ENCODE measurements at places on chromosomes 6 and 20.

DNA sequence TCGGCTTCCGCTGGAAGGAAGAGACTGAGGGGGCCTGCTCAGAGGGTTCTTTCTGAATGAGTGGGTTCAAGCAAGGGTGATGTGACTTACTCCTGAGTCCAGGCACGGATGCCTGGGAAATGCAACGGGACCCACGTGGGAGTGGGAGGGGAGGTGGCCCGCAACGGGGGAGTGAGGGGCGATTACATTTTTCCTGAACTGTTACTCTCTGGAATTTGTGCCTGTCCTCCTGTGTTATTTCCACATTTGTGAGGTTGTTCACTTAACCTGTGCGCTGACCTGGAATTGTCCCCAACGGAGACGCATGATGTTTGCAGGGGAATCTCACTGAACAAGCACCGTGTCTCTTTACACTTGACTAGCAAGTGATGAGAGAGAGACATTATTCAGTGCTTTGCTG lies 209.4 kb downstream of the CDH4 start:
- H3K27me3 ChIP-seq = no peaks in the 10 kb centered on the region
- H3K27ac ChIP-seq = no peak overlapping the region
- peaks cover 19% of the 10 kb centered on the region for H3K36me3 ChIP-seq

- H3K27me3 ChIP-seq = no peaks in the 10 kb centered on the region
- peaks cover 2% of the 10 kb centered on the region for H3K36me3 ChIP-seq
- no peak overlapping the region for H3K27ac ChIP-seq
- DNase-seq = no peak
Measured at GRCh38 chr6:52041134-52041533, 46.3 kb downstream of the PKHD1 start.

- no peaks in the 10 kb centered on the region for H3K36me3 ChIP-seq
- no peak overlapping the region for H3K27ac ChIP-seq
- H3K4me1 ChIP-seq = peaks cover 3% of the 10 kb centered on the region
- no peak for DNase-seq
- no peaks in the 10 kb centered on the region for H3K27me3 ChIP-seq
- H3K4me3 ChIP-seq = no peak overlapping the region
Measured at GRCh38 chr20:11337361-11338130, 580.1 kb upstream of the BTBD3 start.

DNA sequence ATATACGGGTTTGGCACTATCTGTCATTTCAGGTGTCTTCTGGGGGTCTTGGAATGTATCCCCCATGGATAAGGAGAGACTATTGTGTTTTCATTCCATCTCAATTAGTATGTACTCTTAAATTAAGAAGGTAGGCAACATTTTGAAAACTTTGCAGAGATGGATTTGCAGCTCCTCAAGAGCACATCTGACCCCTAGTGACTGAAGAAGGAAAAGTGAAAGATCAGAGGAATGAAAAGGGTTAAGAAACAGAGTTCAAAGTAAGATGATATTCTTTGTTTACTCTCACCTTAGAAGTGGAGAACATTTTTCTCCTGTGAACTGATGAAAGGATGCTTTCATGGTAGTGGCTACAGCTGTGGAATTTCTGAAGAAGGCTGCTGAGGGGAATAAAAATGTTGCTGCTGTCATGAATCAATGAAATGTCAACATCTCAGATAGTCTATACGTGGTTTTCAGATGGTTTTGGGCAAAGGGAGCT lies 41.5 kb downstream of the SH3BGRL2 start:
- H3K4me3 ChIP-seq = no peak overlapping the region
- peaks cover 5% of the 10 kb centered on the region for H3K36me3 ChIP-seq
- no peaks in the 10 kb centered on the region for H3K4me1 ChIP-seq
- no peaks in the 10 kb centered on the region for H3K27me3 ChIP-seq
- DNase-seq = no peak

- no peak for DNase-seq
- H3K4me1 ChIP-seq = peaks cover 10% of the 10 kb centered on the region
- no peak overlapping the region for H3K4me3 ChIP-seq
- H3K27me3 ChIP-seq = no peaks in the 10 kb centered on the region
Measured at GRCh38 chr6:56525974-56526789, 116.5 kb downstream of the DST start.

GRCh38 chr6:65126667-65127066 lies 580.4 kb downstream of the EYS start:
- no peak for DNase-seq
- H3K4me3 ChIP-seq = no peak overlapping the region
- H3K27me3 ChIP-seq = no peaks in the 10 kb centered on the region
- no peaks in the 10 kb centered on the region for H3K4me1 ChIP-seq

DNA sequence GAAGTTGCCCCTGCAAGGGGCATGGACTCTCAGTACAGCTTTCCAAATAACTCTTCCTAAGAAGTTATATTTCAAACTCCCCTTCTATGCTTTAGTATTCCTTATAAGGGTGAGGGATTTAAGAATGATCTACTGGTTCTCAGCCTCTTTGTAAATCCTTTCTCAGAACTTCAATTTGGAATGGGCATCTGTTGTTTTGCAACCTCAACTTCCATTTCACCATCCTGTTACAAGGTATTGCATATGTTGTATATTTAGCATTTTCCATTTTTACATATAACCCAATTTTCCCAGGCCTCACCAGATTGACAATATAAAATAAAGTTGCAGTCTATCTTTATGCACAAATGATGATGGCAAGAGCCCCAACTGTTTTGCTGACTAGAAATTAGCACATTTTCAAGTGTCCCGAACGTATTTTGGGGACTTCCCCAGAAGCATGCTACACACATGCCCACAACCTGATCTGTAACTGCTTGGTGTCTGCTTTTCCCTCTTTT lies 154.9 kb upstream of the CARMIL1 start:
- H3K4me3 ChIP-seq = no peak overlapping the region
- no peaks in the 10 kb centered on the region for H3K4me1 ChIP-seq
- no peaks in the 10 kb centered on the region for H3K36me3 ChIP-seq
- H3K27me3 ChIP-seq = no peaks in the 10 kb centered on the region

GRCh38 chr20:17884307-17885003 lies 84.1 kb downstream of the SNX5 start:
- peaks cover 3% of the 10 kb centered on the region for H3K36me3 ChIP-seq
- H3K27ac ChIP-seq = no peak overlapping the region
- no peak for DNase-seq
- no peaks in the 10 kb centered on the region for H3K4me1 ChIP-seq

- no peaks in the 10 kb centered on the region for H3K27me3 ChIP-seq
- H3K4me1 ChIP-seq = peaks cover 5% of the 10 kb centered on the region
- DNase-seq = no peak
- 0 out of 2 replicates have a peak, but pooled peaks cover 5% of the 10 kb centered on the region for H3K36me3 ChIP-seq
- no peak overlapping the region for H3K4me3 ChIP-seq
Measured at GRCh38 chr20:47764154-47764733, 21.0 kb downstream of the SULF2 start.

GRCh38 chr6:744666-745353 lies 51.9 kb upstream of the EXOC2 start:
- no peak for DNase-seq
- H3K36me3 ChIP-seq = no peaks in the 10 kb centered on the region
- no peaks in the 10 kb centered on the region for H3K27me3 ChIP-seq
- H3K27ac ChIP-seq = no peak overlapping the region
- H3K4me1 ChIP-seq = no peaks in the 10 kb centered on the region
- no peak overlapping the region for H3K4me3 ChIP-seq

DNA sequence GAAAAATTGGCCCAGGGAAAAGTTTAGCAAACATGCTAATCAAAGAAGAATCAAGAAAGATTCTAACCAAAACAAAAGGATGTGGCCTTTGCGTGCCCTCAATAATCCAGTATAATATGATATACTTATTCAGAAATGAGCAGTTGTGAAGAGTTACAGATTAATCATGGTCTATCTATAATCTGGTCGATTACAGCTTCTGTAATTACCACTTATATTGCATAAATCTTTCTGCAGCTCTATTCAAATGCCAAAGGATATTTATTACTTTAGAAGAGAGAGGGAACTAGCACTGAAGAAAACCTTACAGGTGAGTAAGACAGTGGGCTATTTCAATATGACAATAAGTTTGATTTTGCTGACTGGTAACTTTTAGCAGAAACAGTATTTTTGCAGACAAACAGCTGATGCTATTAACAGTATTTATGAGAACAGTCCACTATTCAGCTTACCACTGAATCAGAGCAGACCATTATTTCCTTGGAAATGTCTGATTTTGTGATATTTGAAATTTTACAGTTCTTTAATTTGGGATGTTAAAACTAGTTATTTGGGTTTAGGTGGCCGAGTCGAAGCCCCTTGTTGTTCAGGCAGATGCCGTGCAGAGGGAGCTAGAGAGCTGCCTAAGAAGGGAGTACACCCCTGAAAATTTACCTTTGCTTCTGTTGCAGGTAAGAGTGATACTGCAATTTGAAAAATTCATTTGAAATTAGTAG lies 92.2 kb downstream of the CEP57L1 start:
- H3K27ac ChIP-seq = no peak overlapping the region
- H3K36me3 ChIP-seq = peaks cover 18% of the 10 kb centered on the region
- no peak overlapping the region for H3K4me3 ChIP-seq
- H3K27me3 ChIP-seq = no peaks in the 10 kb centered on the region

DNA sequence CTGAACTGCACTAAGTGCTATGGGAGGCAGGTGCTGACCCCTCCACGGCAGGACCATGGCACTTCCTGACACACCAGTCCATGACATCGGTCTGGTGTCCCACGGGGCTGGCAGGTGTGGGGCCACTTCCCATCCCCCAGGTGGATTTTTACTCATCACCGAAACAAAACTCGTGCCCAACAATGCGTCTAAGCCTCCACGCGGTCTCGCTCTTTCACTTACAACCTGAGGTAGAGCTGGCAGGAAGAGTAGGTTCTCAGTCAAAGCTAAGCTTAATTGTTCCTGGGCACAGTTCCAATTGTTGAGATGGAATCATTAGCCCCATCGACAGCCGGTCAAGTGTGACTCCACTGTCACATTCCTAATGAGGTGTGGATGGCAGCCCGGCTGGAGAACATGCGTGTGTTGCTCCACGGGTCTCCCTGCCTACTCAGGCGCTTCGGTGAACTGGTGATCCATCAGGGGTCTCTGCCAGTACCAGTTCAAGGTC lies 125.7 kb downstream of the SLC23A2 start:
- H3K27me3 ChIP-seq = no peaks in the 10 kb centered on the region
- DNase-seq = no peak
- H3K4me1 ChIP-seq = no peaks in the 10 kb centered on the region
- H3K4me3 ChIP-seq = no peak overlapping the region
- H3K27ac ChIP-seq = no peak overlapping the region

GRCh38 chr20:47805951-47806350 lies 20.7 kb upstream of the SULF2 start:
- peak; percentile 43 for DNase-seq
- H3K4me1 ChIP-seq = no peaks in the 10 kb centered on the region

Data from H9 (cell line).